ENCODE measurements at places on chromosomes 16 and 17.

DNA sequence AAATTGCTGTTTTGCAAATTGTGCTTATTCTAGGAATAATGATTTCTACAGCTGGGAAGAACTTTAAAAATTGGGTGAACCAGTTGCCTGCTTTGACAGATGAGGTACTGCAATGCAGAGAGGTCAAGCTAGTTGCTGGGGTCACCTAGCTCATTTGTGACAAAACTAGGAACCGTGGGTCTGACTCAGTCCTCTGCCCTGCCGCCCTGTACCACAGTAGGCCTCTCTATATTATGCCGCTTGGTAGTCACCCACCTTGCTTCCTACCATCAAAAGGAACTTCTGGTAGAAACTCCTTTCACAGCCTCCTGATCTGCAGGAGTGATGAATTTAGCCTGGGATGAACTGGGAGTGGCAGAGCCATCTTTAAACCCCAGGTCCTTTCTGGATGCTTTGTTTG, 105.7 kb downstream of the PITPNC1 start:
- DNase-seq = no peak

GRCh38 chr16:50314665-50315064, 48.3 kb downstream of the ADCY7 start:
- no peak for DNase-seq

DNA sequence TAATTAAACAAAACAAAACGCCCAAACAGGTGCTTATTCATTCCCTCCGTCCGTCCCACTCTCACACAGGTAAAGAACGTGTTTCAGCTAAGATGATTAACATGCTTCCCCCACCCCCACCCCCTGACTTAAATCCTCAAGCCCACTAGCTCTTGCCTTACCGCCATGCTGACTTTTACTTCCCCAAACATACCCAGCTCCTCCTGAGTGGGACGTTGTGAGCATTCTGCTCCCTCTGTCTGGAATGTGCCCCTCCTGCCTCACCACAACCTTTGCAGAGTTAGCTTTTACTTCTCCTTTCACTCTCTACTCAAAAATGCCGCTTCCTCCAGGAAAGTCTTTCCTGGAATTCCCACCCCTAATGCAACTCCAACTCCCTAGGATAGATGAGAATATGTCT, 774.0 kb upstream of the RBFOX1 start:
- DNase-seq = no peak

GRCh38 chr16:27242868-27243590, 25.5 kb downstream of the NSMCE1 start:
- no peak for DNase-seq

DNA sequence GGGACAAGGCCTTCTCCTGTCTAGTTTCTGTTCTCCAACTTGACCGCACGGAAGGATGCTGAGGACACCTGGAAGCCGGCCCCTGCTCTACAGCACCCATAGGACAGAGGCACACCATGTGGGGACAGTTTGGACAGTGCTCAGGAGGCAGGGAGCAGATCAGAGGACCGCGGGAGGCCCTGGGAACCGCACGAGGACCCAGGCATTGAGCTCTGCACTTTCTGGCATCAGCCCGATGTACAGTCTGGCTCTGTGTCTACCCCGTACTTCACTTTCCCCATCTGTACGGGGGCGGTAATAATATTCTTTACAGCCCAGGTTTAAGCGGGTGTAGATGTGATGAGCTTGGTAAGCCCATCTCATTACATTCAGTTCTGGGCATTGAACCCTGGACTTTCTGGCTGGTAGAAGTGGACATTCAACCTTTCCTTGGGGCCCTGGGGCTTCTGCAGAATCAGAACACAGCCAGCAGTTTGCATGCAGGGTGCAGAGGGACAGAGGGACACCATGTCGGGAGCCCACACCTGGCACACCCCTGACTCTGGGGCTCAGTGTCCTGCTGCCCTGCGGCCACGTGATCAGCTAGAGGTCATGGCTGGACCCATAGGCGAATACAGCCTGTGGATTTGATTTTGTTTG, 258.7 kb downstream of the SEC14L1 start:
- DNase-seq = no peak
